CD8-positive, alpha-beta memory T cell (primary cell): ENCODE measurements at places on chromosomes 11 and 22.

DNA sequence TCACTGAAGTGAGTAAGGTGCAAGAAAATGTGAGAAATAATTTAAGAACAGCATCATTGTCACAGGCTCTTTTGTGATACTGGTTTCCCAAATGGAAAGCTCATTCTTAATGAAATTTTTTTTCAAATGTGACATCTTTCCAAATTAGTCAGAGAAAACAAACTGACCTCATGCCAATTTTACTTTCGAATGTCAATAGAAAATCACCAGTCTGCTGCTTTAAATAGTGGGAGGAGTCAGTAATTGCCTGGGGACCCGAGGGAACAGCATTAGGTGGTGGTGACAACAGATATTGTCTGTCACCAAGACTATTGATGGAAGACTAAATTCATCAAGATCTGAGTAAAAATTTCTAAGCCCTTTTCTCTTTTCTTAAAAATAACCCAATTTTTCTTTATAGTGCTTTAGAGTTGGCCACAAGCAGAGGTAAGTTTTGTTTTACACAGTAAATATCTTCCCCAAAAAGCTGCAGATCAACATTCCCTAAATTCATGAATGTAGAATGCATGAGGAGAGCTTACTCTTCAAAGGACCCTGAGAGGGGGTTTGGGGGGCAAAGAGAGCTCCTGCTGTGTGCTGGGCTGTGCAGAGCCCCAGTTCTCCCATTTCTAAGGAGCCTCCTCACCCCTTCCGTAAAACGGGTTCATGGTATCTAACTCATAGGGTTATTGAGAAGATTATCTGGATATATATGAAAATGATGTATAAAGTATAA lies 95.1 kb downstream of the PIWIL4 start:
- DNase-seq = no peak

DNA sequence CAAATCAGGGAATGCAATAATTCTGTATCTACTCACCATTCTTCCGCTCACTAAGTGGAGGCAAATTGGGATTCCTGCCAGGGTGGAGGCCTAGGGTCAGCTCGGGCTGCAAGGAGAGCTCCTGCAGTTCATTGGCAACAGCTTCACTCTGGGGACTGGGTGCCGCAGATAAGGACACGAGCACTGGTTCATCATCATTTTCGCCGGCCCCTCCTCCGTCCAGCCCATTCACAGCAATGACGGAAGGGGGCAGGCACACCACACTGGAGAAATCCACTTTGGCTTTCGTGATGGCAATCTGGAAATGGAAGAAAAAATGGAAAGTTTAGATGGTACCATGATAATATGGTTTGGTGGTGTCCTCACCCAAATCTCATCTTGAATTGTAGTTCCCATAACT lies 84.4 kb downstream of the MRTFA start:
- no peak for DNase-seq

DNA sequence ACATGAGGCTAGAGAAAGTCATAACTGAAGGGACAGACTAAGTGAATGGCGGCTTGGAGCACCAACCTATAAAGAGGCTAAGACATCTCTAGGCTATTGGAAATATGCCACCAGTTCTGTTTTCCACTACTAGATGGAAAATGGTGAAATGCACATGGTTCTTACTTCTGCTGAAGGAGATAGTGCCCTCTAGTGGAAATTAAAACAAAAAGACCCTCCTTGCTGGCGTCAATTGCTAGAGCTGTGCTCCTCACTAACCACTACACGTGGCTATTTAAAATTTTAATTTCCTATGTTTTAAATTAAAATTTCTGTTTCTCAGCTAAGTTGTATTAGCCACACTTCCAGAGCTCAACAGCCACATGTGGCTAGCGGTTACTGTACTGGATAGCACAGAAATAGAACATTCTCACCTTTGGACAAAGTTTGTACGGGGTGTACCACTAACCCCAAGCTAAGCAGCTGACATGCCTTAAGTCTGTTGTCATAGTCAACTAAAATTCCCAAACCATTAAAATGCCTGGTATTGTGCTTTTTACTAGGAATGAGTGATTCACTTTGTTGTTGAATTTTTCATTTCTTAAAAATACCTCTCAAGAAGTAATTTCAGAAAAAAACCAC lies 34.1 kb upstream of the CALCA start:
- DNase-seq = no peak

GRCh38 chr11:42482822-42483221 lies 829.0 kb upstream of the API5 start:
- no peak for DNase-seq

- no peak for DNase-seq
Measured at GRCh38 chr11:118893662-118894061, 10.0 kb downstream of the CXCR5 start.

- no peak for DNase-seq
Measured at GRCh38 chr11:8267831-8268529, 4.3 kb upstream of the LMO1 start.

- DNase-seq = peak; percentile 62
Measured at GRCh38 chr11:65857500-65857852, 504 bp downstream of the CFL1 start.

DNA sequence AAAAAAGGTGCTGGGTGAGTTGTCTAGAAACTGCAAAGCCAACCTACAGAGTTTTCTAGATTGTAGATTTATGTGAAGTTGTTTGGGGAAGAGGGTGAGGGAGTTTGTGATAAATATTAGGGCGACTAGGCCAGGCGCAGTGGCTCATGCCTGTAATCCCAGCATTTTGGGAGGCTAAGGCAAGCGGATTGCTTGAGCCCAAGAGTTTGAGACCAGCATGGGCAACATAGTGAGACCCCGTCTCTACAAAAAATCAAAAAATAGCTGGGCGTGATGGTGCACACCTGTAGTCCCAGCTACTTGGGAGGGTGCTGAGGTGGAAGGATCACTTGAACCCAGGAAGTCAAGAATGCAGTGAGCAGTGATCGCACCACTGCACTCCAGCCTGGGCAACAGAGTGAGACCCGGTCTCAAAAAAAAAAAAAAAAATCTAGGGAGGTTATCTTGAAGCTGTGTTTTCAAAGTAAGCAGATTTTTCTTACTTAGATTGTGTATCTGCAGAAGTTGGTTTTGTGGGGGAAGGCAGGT lies 844 bp downstream of the APOL6 start:
- DNase-seq = no peak

DNA sequence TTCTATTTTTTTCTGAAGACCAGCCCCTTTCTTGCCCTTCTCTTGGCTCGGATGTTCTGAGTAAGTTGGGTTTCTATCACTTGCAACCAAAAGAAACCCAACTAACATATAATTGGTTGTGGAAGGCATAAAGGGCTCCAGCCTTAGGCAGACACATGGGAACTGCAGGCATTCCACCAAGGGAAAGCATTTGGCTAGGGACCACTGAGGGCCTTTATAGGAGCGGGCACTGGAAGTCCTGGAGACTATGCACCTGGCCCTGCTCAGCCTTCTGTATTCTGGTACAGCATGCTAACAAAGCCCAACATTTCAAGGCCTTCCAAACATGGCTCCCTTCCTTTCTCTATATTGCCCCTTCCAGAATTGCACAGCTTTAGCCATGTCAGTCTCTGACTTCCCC lies 17.6 kb upstream of the LMO1 start:
- no peak for DNase-seq

DNA sequence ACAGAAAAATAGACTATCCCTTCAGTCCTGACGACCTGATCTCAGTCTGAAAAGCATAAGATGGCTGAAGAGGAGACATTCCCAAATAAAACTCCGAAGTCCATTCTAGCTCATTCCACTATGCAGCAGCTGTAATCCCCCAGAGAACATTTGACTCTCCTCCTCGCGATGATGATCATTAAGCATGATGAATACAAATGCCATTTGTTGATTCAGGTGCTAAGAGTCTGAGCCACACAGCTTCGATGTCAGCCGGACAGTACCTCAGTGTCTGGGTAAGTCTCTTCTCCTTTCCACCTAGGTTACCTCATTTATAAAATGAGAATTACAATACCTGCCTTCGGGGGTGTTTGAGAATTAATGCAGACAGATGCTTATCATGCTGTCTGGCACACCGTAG lies 94.8 kb downstream of the TENM4 start:
- DNase-seq = no peak

- DNase-seq = no peak
Measured at GRCh38 chr11:130858215-130858614, 58.1 kb downstream of the SNX19 start.

DNA sequence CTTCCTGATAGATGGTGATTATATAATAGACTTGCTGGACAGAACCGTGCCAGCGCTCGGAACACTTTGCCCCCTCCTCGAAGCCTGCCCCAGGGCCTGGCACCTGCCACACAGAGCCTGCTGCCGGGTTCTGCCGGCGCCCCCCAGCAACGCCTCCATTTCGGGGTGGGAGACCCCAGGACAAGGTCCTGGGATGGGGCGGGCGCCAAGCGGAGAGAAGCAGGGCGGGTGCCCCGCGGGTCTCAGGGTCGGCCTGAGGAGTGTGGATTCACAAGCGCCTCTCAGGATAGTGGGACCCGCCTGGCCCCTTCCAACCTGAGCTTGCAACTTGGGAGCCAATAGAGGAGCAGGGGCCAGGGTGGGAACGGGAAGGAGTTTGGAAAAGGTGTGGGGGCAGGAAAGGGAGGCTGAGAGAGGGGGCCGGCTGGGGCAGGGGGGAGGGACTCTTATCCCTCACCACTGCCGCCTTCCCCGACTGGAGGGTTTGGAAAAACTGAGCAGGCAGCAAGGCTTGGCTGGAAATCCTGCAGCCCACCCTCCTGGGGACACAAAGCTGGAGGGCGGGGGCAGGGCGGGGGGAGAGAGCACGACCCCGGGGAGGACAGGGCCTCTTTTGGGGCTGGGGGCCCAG lies 3.3 kb upstream of the BCL9L start:
- no peak for DNase-seq

DNA sequence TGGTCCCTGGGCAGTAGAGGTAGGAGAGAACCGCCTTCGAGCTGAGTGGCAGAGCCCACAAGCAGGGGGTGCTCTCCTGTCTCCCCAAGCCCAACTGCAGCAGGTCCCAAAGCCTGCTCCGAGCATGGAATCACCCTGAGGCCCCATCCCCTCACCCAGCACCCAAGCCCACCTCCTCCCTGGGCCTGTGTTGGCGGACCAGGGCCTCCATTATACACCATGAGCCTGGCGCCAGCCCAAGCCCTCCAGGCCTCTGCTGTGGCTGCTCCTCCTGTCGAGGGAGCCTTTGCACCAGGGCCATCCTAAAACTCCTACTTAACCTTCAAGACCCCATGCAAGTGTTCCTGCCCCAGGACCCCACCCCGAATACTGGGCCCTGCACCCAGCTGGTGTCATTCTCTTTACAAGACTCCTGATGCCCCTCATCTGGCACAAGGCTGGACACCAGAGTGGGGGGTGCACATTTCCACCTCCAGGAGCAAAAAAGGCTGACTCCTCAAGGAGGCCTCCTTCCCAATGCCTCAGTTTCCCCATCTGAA lies 16.6 kb downstream of the GP1BB start:
- DNase-seq = no peak

DNA sequence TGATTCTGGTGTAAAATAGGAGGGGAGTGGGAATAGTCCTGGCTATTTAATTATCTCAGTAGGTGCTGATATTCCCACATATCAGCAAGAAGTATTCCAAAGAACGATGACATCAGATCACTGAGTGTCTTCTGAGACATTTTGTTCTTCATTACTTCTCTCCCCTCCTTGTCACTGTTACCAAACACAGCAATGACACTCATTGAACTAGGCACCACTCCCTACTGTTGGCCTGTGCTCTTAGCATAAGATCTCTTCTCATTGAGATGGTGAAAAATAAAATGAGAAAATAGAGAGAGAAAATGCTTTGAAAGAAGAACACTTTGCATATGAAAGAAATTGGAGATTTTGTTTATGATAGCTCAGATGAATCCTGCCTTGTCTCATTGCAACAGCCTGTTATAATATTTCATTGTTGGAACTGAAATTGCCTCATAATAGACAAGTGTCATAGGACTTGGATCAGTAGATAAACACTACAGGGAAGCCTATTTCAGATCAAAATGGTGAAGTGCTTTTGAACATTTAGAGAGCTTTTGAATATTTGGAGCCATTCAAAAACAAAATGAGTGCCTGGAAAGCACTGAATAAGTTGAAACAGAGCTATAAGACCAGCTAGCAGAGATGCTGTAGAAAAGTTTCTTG lies 11.3 kb upstream of the ETS1 start:
- DNase-seq = no peak

- no peak for DNase-seq
Measured at GRCh38 chr22:30159561-30160353, 79.5 kb downstream of the HORMAD2 start.

GRCh38 chr11:134052395-134052987 lies 16.4 kb upstream of the JAM3 start:
- no peak for DNase-seq

GRCh38 chr22:47231759-47232158 lies 469.3 kb downstream of the TBC1D22A start:
- no peak for DNase-seq

GRCh38 chr11:74282421-74282820 lies 29.0 kb downstream of the P4HA3 start:
- DNase-seq = no peak

- no peak for DNase-seq
Measured at GRCh38 chr11:68194675-68195294, 18.3 kb downstream of the KMT5B start.

DNA sequence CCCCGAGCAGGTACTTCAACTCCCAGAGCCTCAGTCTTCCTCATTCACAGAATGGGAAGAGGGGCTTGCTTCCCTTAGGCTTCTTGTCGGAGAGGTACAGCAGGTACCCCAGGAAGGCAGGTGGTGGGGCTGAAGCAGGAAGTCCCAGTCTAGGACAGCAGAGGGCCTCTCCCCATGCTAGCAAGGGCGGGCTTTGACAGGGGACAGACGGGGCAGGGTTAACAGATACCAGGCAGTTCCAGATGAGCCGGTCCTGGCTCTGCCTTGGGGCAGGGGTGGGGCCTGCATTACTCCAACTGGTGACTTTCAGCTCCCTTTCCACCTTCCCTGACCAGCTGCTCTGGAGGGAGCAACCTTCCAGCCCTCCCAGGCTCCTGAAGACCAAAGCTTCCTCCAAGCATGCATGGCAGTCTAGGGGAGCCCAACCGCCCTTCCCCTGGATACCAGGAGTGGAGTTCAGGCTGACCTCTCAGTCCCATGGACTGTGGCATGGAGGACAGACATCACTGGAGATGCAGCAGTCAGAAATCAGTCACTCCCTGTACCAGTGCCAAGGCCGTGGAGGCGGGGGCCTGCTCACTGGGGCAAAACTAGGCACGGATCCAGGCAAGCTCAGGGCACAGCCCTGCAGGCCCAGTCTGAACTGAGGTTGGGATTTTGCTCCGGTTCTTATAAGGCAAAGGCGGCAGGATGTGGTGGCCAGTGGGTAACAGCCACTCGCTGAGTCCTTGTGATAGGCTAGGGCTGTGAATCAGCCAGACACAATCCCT lies 60.5 kb downstream of the NAT10 start:
- DNase-seq = no peak

GRCh38 chr11:33620423-33621171 lies 80.0 kb downstream of the C11orf91 start:
- DNase-seq = no peak

DNA sequence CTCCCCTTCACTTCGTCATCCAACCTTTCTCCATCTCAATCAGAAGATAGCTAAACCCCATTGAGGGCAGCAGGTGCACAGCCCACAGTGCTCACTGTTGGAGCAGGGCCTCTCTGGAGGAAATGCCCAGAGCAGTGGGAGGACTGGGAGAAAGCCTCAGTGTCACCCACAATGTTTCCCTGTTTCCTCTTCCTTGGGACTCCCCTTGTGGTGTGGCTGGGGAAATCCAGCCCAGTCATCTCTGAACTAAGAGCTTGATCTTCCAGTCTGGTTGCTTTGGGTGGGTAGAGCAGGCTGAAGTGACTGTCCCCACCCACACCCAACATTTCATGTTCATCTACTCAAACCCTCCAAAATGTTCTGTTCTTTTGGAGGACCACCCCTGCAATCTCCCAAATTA lies 29.8 kb upstream of the EED start:
- DNase-seq = no peak

- DNase-seq = no peak
Measured at GRCh38 chr22:19880786-19881569, 26.3 kb upstream of the GNB1L start.
